ENCODE measurements at places on chromosomes 13 and 19.

GRCh38 chr13:43516401-43516833 is 270.4 kb downstream of the ENOX1 start:
- no peak for DNase-seq

GRCh38 chr13:113995051-113995601 is 21.2 kb upstream of the C13orf46 start:
- no peak for DNase-seq

DNA sequence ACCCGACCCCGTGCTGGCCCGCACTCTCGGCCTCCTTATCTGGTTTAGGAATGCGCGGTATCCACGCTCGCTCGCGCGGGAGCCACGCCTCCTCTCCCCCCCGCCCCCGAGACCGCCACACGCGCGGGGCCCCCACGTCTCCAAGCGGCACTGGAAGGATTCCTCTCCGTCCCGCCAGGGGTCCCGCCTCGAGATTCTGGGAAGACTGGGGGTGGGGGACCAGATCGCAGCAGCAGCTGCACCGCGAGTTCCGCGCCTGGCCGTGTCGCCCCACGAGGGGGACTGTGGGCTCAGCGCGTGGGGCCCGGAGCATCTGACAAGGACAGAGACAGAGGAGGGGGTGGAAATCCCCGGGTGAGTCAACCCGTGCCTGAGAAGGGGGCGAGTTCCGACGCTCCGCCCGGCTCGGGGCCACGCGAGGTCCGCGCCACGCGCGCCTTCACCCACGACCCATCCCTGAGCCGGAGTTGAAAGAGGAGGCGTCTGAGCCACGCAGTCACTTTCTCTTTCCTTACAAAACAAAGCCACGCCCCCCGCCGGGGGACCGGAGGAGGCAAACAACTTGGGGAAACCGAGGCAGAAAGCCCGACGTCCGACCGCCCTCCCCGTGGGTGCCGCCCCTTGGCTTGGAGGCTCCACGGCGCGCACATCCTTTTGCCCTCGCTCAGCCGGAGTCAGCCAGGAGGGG is 814 bp downstream of the S1PR2 start:
- no peak for DNase-seq

- DNase-seq = no peak
Measured at GRCh38 chr19:24173882-24174281, 86.9 kb downstream of the ZNF254 start.

DNA sequence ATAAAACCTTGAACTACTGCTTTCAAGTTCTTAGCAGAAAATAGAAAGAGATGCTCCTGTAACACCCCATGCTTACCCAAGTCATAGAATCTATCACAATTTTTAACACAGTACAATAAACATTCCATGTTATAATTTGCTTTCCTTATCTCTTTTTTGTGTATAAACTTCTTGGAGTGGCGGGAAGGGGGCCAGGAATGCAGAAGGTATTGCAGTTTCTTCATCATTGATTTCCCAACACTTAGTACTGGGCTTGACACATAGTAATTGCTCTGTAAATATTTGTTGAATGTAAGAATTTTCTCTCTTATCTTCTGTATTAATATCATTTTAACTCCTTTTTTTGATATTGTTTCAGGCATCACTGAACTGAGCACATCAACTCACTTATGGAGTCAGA is 535.8 kb downstream of the KCTD12 start:
- no peak for DNase-seq

All from NCI-H1048 (cell line).